NCI-H345 (cell line): ENCODE measurements at places on chromosomes 1 and 21.

- DNase-seq, result no peak
These were observed 137.6 kb downstream of the GPATCH2 start for GRCh38 chr1:217493290-217493689.

DNA sequence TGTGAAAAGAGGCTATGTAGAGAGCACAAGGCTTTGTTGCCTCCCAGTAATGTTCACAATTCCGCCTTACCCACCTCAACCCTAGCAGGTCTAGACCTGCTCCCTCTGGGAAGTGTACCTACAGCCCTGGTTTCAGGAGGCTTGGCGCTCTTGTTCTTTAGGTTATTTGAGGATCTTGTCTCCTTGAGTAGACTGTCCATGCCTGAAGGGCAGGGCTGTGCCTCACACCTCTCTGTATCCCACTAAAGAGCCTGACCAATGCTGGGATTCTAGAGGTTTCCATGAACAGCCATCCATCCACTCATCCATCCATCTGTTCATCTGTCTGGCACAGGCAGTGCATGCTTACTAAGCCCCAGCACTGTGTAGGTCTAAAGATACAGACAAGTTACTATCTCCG lies 1.0 kb downstream of the RAB7B start:
- DNase-seq, result no peak

GRCh38 chr1:5856246-5856815 lies 135.9 kb downstream of the NPHP4 start:
- no peak for DNase-seq

DNA sequence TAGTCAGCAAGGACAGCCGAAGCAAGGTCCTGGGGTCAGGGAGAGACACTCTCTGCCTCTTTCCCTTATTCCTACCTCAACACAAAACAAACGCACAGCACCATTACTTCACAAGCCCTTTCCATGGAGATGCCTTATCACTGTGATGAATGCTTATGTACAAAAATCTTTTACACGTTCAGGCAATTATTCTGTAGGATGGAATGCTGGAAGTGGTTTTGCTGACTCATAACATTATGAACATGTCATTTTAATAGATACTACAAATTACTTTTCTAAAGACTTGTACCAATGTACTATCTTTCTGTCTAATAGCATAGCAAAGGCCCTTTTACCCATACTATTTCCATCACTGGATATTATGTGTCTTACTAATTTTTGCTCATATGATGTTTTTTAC lies 98.4 kb downstream of the TTLL7 start:
- no peak for DNase-seq

GRCh38 chr1:28118640-28119307 lies 30.4 kb upstream of the EYA3 start:
- no peak for DNase-seq

DNA sequence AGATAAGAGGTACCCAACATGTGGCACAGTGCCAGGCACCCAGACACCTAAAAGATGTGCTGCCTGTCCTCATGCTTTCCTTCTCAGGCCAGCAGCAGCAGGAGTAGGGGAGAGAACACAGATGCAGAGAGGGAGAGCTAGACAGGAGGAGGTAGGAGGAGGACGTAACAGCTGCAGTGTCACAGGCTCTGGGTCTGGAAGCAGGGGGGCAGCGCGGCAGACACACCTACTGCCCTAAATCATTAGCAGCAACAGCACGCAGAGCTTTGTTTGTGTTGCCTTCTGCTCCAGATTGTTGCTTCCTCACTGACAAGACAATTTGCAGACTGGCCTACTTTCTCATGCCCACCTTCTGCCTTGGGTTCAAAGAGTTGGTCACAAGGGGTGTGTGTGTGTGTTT lies 196.7 kb upstream of the DAB1 start:
- DNase-seq, result no peak

DNA sequence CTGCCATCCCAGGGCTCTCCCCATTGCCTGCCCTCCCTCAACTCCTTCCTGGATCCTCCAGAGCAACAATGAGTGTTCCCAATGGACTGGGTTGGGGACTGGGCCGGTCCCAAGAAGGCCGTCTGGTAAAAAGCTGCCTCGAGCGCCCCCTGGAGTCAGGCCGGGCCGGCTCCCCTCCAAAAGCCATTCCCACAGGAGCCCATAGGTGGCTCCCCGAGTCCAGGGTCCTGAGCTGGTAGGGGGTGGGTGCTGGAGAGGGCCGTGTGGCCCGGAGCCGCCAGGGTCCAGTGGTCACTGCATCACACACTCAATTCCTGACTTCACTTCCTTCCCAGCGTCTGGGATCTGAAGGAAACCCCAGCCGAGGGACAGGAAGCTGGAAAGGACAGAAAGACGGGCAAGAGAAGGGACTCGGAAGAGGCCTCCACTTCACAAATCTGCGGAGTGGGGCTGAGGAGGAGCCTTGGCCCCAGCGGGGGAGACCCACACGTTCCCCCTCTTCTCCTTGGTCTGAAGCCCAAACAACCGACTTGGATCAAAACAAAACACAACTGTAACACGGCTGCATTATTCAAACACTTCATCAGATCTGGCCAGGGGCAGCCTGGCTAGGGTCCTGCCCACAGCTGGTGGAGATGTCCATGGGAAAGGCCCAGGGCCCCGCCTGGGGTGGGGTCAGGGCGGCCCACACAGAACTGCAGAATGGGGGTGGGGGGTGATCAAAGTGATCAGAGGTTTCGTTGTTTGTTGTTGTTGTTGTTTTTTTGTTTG lies 10.9 kb upstream of the ALDH4A1 start:
- DNase-seq, result peak; percentile 45

- no peak for DNase-seq
These were observed 975.2 kb upstream of the B3GALT2 start for GRCh38 chr1:194161591-194161990.

- no peak for DNase-seq
These were observed 81.1 kb upstream of the TIAM1 start for GRCh38 chr21:31425138-31425537.

- no peak for DNase-seq
These were observed 25.6 kb downstream of the IRF2BP2 start for GRCh38 chr1:234584420-234584805.

DNA sequence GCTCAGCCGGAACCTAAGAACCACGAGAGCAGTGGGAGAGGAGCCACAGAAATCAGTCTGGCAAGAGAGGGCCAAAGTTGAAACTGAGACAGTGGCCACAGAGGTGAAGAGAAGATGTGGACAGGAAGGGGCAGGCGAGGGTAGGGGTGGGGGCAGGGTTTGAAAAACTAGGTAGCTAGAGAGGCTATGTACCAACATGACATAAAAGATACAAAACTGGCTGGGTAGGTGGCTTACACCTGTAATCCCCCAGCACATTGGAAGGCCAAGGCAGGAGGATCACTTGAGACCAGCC lies 28.4 kb upstream of the TIAM1 start:
- DNase-seq, result no peak

DNA sequence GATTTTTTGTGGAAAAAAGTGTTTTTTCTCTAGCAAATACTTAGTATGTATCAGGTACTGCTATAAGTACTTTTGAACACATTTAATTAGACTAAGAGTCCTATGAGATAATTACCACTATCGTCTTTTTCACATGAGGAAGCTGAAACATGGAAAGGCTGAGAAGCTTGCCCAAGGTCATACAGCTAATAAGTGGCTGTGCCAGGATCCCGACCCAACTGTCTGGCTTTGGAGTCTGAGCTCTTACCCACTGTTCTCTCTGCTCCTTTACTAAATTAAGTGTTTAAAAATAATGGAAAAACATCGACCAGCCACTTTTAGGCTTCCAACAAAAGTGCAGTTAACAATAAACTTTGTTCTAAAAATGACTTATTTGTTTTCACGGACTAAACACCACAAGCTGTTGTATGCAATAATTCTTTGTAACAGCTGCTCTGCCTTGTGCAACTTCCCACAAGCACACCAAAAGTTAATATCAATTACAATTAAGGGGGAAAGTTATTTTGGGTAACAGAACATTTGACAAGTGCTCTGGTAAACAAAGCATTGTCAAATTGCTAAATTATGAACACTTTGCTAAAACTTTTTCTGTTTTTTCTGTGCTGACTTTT lies 75.7 kb downstream of the CRB1 start:
- no peak for DNase-seq

GRCh38 chr1:109691759-109692158 lies 4.1 kb downstream of the GSTM1 start:
- DNase-seq, result no peak

DNA sequence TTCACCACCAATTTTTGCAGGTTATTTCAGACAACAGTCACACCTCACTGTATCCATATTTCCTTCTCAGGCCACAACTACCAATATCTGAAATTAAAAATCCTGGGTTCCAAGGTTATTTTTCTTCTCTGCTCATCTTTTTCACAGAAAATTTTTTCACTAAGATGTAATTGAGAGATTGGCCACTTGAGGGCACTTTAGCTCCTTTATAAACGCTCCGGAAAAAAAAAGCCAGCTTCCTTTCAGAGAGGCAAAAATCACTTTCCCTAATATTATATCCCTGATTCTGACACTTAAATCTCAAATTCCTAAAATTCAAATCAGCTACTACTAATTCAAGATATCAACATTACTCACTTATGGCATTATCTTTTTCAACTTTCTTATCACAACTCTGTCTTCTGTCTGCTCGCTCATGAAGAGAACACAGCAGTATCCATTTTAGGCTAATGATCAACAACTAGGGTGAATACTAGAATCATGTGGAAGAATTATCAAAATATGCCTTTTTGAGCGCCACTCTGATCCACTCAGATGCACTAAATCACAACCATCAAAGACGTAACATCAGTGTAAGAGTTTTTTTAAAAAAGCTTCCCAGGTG lies 101.4 kb upstream of the RGS1 start:
- DNase-seq, result peak; percentile 47

GRCh38 chr1:5554111-5554510 lies 438.1 kb downstream of the NPHP4 start:
- DNase-seq, result no peak

GRCh38 chr1:1275836-1276235 lies 2.2 kb upstream of the UBE2J2 start:
- DNase-seq, result no peak

- DNase-seq, result no peak
These were observed 432.9 kb downstream of the PLPP3 start for GRCh38 chr1:56146449-56146848.

DNA sequence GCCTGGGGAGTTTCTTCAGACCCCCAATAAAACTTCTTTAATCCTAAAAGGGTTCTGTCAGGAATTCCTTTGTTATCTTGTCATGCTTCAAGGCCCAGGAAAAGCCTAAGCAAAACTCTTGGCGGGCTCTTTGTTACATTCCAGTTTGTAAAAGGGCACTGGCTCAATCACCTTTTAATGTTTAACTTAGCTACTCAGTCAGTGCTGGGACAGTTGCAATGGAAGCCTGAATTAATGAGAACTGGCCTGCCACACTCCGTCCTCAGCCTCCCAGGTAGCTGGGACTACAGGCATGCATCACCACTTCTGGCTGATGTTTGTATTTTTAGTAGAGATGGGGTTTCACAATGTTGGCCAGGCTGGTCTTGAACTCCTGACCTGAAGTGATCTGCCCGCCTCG lies 21.3 kb upstream of the ASB17 start:
- no peak for DNase-seq

- no peak for DNase-seq
These were observed 73.7 kb downstream of the LMO4 start for GRCh38 chr1:87402241-87403002.

DNA sequence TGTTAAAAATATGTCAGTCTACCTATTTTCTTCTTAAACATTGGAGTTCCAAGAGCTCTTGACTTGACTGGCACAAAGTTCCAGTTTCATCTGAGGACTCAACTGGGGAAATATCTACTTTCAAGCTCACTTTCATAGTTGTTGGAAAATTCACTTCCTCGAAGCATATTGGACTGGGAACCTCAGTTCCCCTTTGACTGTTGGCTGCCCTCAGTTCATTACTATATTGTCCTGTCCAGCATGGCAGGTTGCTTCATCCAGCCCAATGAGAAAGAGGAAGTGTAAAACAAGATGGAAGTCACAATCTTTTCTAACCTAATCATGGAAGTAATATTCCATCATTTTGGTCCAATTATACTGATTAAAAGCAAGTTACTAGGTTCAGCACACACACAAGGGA lies 54.3 kb downstream of the ZNF697 start:
- DNase-seq, result no peak

- DNase-seq, result no peak
These were observed 256.9 kb upstream of the DUSP10 start for GRCh38 chr1:221998781-221999180.
